ENCODE measurements at places on chromosomes 3 and 15.

DNA sequence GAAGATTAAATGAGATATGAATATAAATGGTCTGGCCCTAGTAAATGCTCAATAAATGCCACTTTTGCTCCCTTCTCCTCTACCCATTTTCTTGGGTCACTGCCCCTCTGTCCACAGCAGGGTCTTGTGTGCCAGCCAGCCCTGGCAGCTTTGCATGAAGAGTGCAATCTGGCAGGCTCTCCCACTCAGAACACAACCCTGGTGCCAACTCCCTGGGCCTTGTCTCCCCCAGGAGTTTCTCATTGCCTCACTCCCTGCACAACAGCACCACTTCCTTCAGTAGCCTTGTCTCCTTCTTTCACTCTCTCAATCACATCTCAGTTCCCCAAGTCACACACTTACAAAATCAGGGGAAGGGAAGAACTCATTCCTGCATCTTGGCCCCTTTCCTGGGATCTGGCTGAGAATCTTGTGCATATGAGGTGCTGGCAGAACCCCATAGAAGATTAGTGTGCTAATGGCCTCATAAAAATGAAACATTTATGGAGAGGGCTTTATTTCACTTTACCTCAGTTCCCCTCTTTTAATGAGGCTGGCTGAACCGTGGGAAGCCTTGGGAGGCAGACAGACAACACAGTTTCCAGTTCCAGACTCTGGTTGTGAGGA lies 445.9 kb upstream of the PROK2 start:
- DNase-seq = no peak

GRCh38 chr3:64922213-64922612 lies 234.4 kb upstream of the ADAMTS9 start:
- no peak for DNase-seq

GRCh38 chr3:181336597-181336996 lies 347.1 kb upstream of the DNAJC19 start:
- DNase-seq = no peak

DNA sequence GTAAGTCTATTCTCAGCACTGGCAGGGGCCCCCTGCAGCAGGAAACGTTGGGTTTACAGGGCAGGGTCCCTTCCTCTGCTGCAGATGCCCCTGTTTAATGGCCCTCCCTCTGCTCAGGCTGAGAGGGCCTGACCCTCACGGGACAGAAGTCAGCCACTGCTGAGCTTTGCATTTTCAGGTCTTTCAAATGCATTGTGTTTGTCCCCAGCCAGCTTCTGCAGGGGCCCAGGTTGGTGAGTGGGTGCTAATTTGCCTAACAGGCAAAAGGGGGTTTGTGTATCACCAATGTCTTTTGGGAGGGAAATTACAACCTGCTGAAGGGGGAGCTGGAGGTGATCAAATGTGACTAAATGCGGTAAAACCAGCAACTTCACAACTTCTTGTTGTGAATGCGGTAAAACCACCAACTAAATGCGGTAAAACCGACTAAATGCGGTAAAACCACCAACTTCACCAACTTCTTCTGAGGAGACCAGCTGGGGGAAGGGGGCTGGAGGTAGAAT lies 44.8 kb upstream of the UBE2E1 start:
- no peak for DNase-seq

- no peak for DNase-seq
Observed at GRCh38 chr3:154310840-154311239, 13.4 kb downstream of the DHX36 start.

DNA sequence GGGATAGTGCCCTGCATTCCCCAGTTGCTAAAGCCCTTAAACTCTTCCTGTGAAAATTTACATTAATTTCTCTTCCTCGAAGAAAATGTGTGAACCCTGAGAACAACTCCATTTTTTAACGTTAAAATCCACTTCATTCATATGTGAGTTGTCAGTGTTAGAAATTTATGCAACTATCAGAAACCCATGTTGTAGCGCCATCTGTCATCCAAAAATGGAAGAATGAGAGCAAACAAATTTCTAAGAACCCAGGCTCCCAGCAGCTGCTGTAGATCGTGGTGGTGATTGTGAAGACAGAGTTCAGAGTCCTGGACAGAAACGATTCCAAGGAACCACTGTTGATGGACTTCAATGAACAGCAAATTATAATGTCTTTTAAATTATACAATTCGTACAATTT lies 179.7 kb upstream of the NDN start:
- no peak for DNase-seq

DNA sequence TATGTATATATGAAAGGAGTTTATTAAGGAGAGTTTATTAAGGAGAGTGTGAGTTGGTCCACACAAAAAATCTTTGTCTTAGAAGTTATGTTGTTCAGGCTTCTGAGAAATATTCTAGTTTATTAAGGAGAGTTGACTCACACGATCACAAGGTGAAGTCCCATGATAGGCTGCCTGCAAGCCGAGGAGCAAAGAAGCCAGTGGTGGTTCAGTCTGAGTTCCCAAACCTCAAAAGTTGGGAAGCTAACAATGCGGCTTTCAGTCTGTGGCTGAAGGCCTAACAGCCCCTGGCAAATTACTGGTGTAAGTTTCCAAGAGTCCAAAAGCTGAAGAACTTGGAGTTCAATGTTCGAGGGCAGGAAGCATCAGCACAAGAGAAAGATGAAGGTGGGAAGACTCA lies 42.4 kb upstream of the DAZL start:
- no peak for DNase-seq
